ENCODE measurements at places on chromosomes 7 and 10.

DNA sequence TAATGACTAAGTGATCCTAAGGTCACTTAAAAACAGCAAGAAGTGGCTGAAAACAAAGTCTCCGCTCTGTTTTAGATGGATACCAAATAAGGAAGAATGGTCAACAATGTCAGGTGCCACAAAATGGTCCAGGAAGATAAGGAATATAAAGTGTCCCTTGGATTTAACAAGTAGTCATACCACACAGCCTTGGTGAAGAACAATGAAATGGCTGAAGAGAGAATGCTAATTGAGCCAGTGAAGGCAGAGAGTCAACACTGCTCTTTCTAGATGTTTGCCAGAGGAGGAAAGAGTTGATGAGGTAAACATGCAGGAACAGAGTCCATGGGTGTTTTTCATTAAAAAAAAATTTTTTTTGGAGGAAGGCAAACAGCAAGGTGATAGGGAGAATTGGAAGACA is 2.1 kb upstream of the CASD1 start:
- DNase-seq: no peak

DNA sequence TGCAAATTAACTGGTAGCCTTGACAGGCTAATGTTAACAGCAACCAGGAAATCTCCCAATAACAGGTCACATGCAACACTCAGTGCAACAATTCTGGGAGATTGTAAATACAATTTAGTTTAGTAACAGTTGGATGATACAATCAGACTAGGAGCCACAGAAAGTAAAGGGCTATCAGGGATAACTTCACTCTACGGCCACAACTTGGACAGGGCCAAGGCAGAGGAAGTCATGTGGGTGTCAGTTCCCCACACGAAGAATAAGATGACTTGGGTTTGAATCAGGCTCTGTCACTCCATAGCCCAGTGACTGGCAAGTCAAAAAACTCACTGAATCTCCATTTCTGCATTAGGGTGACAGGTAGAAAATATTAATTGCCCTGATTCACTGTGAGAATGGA is 217.3 kb upstream of the CCDC6 start:
- no peak for DNase-seq

DNA sequence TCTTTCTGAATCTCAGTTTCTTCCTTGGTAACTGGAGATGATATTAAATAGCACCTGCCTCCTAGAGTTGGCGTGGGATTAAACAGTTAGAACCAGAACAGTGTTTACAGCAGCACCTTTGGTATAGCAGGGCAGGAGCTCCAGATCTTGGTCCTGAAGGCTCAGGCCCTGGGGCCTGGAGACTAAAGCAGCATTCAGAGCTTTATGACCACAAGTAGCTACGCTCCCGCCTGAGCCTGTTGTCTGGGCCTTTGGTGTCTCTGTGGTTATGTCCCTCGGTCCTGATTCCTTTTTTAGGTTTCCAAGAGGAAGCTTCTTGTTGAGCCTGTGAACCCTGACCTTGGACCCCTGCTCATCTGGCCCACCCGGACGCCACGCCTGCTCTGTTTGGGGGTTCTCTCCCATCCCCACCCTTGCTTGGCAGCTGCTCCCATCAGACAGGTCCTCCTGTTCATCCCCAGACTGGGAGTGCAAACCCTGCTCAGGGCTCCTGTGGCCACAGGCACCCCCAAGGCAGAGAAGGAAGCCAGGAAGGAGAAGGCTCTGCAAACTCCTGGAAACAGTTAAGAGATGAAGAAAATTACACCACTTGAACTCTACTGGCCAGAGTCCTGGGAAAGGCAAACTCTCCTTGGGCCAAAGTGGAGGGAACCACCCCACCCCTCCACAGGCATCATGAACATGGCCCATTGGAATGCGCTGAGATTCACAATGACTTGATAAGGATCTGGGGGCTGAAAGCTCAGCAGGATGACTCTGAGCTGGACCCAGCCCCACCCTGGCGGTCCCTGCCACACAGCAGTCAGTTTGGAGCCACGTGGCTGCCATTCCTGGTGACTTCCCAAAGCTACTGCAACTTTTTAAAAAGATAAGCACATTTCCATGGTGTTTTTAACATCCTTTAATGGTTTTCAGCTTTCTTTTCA is 50.1 kb upstream of the TMEM72 start:
- no peak for DNase-seq

DNA sequence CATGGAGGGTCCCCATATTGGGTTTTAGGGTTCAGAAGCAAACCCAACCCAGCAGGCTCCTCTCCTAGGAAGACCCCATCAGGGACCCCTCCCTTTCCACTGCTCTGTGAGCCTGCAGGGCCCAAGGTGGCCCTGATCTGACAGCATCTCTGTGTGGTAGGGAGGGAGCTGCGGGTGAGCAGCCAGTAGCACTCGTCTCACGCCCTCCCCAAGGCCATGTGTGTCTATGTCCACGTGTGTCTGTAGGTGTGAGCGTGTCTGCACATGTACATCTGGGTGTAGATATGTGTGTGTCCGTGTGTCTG is 103.5 kb upstream of the FAM20C start:
- DNase-seq: peak; percentile 25

DNA sequence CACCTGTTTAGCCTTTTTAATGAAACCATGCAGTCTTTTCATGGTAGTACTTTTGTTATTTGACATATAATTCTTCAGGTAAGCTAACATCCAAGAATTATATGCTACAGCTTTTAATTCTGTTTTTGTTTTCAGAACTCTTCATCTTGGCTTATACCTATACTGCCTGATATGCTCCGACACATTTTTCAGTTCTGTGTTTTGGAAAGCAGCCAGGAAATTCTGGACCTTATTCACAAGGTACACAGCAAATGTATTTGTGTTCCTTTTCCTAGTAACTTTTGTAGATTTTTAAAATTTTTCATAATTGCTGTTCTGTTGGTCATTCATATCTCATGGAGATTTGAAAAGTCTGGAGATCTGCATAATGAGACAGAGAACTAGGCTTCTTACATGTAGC is 56.7 kb downstream of the BTAF1 start:
- no peak for DNase-seq

DNA sequence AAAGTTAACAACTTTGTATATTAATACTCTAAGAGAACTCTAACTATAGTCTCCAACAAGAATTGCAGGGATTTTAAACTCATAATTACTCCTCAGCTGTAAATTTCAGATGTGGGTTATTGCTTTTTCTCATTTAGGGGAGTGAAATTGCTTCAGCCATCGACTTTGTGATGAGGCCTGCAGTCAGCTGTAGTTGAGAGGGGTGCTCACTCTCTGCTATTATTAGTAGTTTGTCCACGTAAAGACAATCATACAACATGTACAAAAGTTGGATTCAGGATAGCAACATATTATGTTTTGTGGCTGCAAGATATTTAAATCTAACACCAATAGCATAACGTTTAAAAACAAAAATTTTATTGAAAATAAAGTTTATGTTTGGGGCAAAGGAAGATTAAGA is 28.7 kb downstream of the HDAC9 start:
- DNase-seq: no peak

- DNase-seq: no peak
These were observed 35.2 kb downstream of the GBF1 start for GRCh38 chr10:102280397-102281101.
